Urinary bladder (tissue), 4 donors: ENCODE measurements at places on chromosomes 1 and 21. TPM values are rescaled to one million over a fixed set of nuclear protein-coding genes. Genes with fewer than 3 reads are reported as not detected.

GRCh38 chr1:2529784-2530512 is at the start of gene HES5:
Gene HES5 (minus strand): TSS chr1:2530263. CDS start chr1:2530164, 99 bp downstream.
- DNase-seq = no peak

DNA sequence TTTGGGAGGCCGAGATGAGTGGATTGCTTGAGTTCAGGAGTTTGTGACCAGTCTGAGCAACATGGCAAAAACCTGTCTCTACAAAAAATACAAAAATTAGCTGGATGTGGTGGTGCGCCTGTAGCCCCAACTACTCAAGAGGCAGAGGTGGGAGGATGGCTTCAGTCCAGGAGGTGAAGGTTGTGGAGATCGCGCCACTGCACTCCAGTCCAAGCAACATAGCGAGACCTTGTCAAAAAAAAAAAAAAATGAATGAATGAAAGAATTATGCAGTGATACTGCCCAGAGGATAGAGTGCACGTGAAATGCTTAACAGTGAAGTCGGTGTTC is 429 bp upstream of the DPH2 start:
- DNase-seq = no peak

GRHL3 gene
- polyA plus RNA-seq = 7.6 TPM

GRCh38 chr1:206890125-206891060 is 6.8 kb upstream of the IL24 start:
- no peak for DNase-seq

SLC19A1 gene
- 7.5 TPM for polyA plus RNA-seq

P3H1 gene
- polyA plus RNA-seq = 35.5 TPM

GRCh38 chr1:15276691-15277446 is 29.8 kb downstream of the FHAD1 start:
- DNase-seq = no peak

- DNase-seq = no peak
Observed at GRCh38 chr1:109508001-109508872, 1.3 kb downstream of the AMIGO1 start.

DNA sequence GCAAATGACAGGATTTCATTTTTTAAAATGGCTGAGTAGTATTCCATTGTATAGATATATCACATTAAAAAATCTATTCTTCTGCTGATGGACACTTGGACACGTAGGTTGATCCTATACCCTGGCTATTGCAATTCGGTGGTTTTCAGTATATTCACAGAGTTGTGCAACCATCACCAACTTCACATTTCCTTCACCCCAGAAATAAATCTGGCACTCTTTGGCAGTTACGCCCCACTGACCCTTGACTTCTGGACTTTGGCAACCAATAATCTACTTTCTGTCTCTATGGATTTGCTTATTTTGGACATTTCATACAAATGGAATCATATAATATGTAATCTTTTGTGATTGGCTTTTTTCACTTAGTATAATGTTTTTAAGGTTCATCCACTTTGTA is 35.9 kb downstream of the MAP3K7CL start:
- DNase-seq = no peak

NTRK1 gene
- 1.0 TPM for polyA plus RNA-seq

DNA sequence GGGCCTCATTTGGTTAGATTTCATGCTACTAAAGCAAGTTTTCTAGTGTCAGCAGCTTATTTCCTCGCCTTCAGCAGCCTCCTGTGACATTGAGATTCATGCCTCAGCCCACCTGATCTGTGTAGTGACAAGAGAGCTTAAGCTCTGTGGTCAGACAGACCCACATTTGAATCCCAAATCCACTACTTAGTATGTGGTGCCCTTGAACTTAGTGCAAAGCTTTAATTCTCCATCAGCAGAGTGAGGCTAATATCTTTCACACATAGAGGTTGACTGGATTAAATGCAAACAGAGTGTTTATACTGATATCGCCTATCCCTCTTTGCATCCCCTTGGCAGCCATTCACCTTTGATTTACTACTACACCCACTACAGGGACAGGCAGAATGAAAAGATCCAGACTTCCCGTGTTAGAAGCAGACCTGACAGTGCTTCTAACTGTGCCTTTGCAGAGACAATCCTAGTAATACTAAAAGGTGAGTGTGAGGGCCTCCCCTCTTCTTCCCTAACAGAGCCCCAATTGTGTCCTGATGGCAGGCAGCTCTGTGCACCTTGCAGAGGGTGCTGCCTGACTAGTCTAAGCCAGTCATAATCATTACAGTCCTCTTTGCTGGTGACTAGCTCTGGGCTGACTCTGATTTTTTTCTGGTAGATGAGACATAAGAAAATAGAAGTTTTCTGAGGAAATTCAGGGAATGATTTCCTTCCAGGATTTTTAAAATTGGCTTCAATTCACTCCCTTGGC is 264.0 kb downstream of the CTH start:
- no peak for DNase-seq

GRCh38 chr1:24373710-24374109 is 39.9 kb downstream of the STPG1 start:
- no peak for DNase-seq

MMP23B gene
- polyA plus RNA-seq = 35.7 TPM

CLIC6 gene
- 4.6 TPM for polyA plus RNA-seq

LORICRIN gene
- polyA plus RNA-seq = not detected

GRCh38 chr1:93519199-93519829 is 71.4 kb downstream of the FNBP1L start:
- no peak for DNase-seq

- no peak for DNase-seq
Observed at GRCh38 chr1:22290611-22291010, 147.7 kb upstream of the WNT4 start.

CA6 gene
- not detected for polyA plus RNA-seq

- DNase-seq = no peak
Observed at GRCh38 chr1:223712194-223712849, at the start of gene CAPN2. Gene CAPN2 (plus strand): TSS chr1:223712539. CDS start chr1:223712641, 102 bp downstream.

C4BPB gene
- polyA plus RNA-seq = 0.46 TPM

GRCh38 chr1:187680823-187681222 is 852.1 kb downstream of the PLA2G4A start:
- DNase-seq = no peak

DNA sequence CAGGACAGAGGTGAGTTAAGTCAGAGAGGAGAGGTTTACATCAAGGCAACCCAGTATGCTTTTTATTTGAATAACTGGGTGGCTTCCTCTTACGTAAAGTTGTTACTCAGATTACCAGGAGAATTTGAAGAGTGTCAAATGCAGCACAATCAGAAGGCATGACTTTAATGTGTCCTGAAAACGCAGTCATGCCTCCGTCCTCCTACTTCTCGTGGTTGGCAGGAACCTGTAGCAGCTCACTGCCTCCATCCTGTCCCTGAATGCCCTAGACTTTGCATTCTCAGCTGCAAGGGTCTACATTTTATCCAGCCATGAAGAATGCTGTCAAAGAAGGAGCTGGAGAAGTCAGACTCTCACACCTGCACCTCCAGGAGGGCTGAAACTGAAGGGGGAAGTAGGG is 66.7 kb downstream of the MIS18A start:
- DNase-seq = no peak

- DNase-seq = no peak
Observed at GRCh38 chr1:54815086-54815876, 14.2 kb upstream of the TTC22 start.

DNA sequence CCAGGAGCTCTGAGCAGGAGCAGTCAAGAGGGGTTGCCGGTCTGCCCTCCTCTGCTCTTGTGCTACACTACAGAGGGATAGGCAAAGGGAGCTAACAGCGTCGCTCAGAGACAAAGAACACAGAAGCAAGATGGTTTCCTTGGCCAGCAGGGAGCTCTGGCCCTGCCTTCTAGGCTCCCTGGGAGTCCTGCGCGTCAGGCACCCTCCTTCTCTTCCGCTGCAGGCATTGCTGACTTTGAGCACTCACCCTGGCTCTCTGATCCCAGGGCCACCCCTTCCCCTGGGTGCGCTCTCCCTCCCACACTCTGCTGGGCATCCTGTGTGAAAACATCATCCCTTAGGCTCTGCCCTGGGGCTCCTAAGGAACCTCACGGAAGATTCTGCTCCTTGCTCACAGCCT is 489 bp downstream of the TNNI1 start:
- no peak for DNase-seq

CHIT1 gene
- polyA plus RNA-seq = not detected

- DNase-seq = no peak
Observed at GRCh38 chr1:7680207-7680954, 90.7 kb upstream of the VAMP3 start.

- no peak for DNase-seq
Observed at GRCh38 chr1:163166886-163167555, 35.7 kb downstream of the RGS5 start.

DNA sequence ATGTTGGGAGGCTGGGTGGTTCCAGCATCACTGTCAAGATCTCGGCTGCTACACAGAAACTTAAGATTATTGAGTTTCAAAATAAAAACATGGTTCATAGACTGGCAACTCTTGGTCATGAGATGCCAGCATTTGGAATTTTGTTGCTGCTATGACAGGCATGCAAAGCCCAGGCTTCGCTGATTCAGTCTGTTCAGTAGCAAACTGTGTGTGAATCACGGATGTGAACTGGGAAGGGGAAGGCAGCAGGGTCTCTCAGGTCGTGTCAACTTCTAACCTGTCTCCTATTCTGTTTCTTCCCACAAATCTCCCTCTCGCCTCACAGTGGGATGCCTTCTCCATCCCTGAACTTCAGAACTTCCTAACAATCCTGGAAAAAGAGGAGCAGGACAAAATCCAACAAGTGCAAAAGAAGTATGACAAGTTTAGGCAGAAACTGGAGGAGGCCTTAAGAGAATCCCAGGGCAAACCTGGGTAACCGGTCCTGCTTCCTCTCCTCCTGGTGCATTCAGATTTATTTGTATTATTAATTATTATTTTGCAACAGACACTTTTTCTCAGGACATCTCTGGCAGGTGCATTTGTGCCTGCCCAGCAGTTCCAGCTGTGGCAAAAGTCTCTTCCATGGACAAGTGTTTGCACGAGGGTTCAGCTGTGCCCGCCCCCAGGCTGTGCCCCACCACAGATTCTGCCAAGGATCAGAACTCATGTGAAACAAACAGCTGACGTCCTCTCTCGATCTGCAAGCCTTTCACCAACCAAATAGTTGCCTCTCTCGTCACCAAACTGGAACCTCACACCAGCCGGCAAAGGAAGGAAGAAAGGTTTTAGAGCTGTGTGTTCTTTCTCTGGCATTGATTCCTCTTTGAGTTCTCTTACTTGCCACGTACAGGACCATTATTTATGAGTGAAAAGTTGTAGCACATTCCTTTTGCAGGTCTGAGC is 25.5 kb downstream of the EIF2D start:
- DNase-seq = no peak
